HuH-7 (cell line): ENCODE measurements at places on chromosomes 1 and 21.

GRCh38 chr1:21256776-21257175 lies 33.5 kb downstream of the ECE1 start:
- DNase-seq: no peak

DNA sequence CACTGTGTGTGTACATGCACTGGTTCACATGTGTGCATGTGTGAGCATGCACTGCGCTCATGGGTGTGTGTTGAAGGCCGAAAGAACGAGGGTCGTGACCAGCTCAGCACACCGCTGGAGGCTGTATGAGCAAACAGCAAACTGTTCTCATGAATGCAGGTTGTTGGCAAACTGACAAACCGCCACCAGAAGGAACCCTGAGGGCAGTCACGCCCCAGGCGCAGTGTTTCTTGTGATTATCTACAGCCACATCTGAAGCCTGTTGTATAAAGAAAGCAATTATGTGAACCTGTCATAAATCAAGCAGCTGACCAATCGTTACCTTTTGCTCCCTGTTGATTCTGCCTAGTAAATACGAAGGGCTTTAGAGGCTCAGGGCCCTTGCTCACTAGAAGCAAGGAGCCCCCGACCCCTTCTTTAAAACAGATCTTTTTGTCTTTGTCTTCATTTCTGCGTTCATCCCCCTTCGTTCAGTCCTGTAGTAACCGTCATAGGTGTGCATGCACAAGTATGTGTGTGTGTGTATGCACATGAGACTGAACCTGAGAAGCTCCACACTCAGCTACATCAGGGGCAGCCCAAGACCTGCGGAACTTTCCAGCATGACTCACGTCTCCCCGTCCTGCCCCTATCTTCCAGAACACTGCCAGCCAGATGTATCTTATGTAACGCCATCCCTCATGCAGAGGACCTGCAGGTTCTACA lies 16.8 kb upstream of the RIPK4 start:
- no peak for DNase-seq

GRCh38 chr1:15101801-15102200 lies 51.7 kb upstream of the TMEM51 start:
- DNase-seq: no peak

- DNase-seq: no peak
Observed at GRCh38 chr1:155181371-155182051, 7.9 kb downstream of the TRIM46 start.

GRCh38 chr1:231969076-231969475 lies 342.5 kb downstream of the DISC1 start:
- DNase-seq: no peak
